Thoracic aorta (tissue), 2 donors: ENCODE measurements at places on chromosomes 2 and 18. TPM values are rescaled to one million over a fixed set of nuclear protein-coding genes. Genes with fewer than 3 reads are reported as not detected.

The OTOS gene
- not detected for total RNA-seq

The IL36RN gene
- not detected for total RNA-seq

The ARHGAP28 gene
- total RNA-seq, result 0.41 TPM

The VAMP8 gene
- 30.9 TPM for total RNA-seq

The NTSR2 gene
- total RNA-seq, result not detected

DNA sequence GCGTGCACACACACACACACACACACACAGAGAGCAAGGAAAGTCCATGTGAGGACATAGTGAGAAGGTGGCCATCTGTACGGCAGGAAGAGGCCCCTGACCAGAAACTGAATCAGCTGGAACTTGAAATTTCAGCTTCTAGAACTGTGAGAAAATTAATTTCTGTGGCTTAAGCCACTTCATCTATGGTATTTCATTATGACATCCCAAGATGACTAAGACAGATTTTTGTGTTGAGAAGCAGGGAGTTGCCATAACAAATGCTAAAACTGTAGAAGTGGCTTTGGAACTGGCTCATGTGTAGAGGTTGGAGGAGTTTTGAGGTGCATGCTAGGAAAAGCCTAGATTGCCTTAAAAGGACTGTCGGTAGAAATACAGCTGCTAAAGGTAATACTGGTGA, 63.4 kb upstream of the ZBTB7C start:
- DNase-seq, result no peak

The HOXD9 gene
- total RNA-seq, result 1.4 TPM

The UGT1A7 gene
- 0.35 TPM for total RNA-seq

- DNase-seq, result no peak
Measured at GRCh38 chr2:216908300-216908699, 48.4 kb upstream of the TNP1 start.

GRCh38 chr2:100262046-100262445, 60.3 kb downstream of the LONRF2 start:
- DNase-seq, result no peak

- no peak for DNase-seq
Measured at GRCh38 chr2:176521878-176522670, 252.8 kb downstream of the MTX2 start.

The SAP130 gene
- total RNA-seq, result 8.7 TPM

The EGR4 gene
- total RNA-seq, result not detected

GRCh38 chr2:68119504-68119903, 38.2 kb upstream of the PNO1 start:
- no peak for DNase-seq

The BCL11A gene
- 0.41 TPM for total RNA-seq

The CYRIA gene
- total RNA-seq, result 12.5 TPM

GRCh38 chr2:11478899-11479605, 13.1 kb upstream of the E2F6 start:
- no peak for DNase-seq

GRCh38 chr2:1664698-1665097, 79.6 kb downstream of the PXDN start:
- no peak for DNase-seq

DNA sequence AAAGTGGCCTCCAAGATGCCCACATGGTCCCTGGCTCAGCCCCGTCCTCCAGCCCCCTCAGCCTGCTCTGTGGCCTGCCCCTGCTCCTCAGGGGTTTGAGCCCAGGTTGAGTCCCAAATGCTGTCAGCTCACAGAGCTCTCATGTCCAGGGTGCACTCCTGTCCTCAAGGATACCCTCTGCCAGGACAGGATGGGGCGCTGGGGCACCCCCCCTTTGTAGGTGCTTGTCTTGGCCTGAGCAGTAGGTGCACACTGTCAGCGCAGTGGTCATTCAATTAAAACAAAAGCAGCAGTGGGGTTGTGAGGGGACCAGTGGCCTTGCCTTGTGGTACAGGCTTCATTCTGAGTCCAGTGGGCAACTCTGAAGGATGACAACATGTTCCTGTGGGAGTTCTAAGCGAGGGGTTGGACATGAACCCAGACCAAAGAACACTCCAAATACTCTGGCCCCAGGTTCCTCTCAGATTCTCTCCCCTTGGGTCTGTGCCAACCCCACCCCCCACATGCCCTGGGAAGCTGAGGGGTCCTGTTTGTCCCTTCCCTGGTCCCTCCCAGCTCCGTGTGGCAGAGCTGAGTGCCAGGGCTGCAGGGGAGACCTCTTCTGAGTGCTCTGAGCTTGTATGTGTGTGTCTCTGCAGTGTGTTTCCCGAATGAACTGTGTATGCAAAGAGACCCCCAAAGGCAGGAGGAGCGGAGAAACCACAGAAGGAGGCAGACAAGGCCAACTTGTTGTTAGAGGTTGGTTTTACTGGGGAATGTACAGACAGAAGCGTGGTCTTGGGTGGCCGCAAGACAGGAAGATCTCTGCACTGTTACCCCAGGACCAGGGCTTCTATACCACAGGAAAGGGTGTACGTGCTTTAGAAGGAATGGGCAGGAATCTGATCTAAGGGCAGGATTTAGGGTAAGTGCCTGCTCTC, 155.6 kb upstream of the HS6ST1 start:
- no peak for DNase-seq

- DNase-seq, result no peak
Measured at GRCh38 chr18:48985161-48985560, 34.4 kb upstream of the SMAD7 start.

The ANKRD53 gene
- total RNA-seq, result 0.49 TPM

The GALNT14 gene
- not detected for total RNA-seq

DNA sequence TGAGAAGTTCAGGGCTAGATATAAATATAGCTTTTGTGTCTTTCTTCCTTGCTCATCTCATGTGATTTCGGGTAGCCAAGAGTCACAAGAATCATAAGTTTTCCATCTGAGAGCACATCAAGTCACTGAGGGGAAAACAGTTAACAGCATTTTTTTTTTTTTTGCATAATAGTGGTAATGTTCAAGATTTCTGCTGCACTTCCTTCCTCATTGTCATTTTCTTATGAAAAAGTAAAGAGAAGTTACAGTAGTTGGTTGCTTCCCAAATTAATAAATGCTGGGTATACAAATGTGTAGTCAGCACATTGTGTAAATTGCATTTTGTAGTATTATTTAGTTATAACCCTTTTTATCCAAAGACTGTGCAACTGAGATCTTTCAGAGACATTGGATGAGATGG, 93.6 kb downstream of the ZEB2 start:
- DNase-seq, result no peak

The POTEE gene
- total RNA-seq, result not detected

DNA sequence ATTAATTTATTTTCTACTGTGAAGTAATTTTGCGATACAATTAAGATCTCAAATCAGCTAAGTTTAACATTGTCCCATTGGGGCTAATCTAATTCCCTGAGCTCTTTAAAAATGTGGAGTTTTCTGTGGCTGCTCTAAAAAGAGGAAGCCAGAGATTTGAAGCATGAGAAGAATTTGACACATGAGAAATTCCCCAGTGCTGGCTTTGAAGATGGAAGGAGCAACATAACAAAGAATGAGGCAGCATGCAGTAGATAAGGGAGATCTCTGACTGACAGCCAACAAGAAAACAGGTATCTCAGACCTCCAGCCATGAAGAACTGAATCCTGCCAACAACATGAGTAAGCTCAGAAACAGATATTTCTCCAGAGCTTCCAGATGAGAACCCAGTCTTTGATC, 308.4 kb downstream of the ZNF804A start:
- DNase-seq, result no peak

DNA sequence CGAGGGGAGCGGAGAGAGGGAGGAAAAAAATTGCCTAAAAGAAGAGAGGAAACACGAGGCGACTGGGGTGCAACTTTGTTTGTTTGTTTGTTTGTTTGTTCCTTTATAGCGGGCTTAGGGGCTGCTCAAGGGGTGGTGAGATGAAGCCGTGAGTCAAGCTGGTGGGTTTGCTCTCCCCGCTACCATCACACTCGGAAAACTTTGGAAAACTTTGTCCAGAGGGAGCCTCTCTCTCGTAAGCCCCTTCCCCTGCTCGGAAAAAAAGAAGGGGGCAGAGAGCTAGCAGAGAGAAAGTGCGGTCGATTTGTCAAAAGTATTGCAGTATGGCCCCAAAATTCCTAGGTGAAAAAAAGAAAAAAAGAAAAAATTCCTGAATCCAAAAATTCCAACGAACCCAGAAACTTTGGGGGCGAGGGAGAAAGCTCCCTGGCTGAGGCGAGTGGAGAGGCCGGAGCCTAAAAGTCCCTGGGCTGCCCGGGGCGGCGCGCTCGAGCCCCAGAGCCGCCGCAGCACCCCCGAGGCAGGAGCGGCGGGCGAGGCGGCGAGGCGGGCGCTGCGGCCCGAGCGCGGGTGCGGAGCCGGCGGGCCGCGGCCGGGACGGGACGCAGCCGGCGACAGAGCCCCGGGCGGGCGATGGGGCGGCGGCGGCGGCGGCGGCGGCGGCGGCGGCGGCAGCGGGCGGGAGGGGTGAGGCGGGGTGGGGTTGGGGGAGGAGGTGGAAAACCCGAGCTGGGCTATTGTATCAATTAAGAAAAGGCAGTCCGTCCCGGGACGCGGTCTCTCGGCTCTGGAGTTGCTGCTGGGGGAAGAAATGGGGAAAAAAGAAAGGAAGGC, 558 bp upstream of the CYP26B1 start:
- DNase-seq, result no peak

- peak; percentile 46 for DNase-seq
Measured at GRCh38 chr2:43219383-43220228, 6.8 kb downstream of the ZFP36L2 start.

The EVA1A gene
- 1.1 TPM for total RNA-seq

GRCh38 chr2:31598694-31599093, 18.0 kb upstream of the SRD5A2 start:
- no peak for DNase-seq

The ALPI gene
- total RNA-seq, result not detected

DNA sequence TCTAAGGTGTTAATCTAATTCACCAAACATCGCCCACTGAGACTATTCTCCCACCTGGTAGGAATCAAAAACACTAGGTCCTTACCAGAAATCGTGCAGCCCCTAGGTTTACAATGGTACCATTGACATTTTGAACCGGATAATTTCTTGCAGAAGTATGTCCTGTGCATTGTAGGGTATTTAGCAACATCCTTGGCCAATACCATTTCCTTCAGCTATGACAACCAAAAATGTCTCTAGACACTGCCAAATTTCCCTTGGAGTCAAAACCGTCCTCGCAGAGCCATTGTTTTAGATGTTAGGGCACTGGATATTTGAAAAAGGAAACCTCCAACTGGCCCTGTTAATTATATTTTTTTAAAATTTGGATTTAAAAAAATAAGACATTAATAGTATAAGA, 3.8 kb downstream of the VPS54 start:
- DNase-seq, result no peak

DNA sequence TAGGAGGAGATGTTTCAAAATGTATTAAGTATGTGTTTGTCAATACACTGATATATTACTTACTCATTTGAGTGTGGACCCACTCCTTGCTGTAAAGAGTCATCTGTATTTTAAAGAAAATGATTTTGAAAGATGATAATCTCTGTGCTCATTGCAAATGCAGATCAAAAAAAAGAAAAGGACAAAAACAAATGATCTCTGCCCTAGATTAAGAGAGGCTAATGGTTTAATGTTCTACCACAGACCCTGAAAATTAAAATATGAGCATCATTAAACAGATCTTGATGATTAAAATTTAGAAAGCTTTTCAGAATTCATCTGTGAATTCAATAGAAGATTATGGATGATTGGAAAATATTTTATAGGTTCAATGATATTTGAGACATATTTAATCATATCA, 136.5 kb downstream of the CNTNAP5 start:
- no peak for DNase-seq

DNA sequence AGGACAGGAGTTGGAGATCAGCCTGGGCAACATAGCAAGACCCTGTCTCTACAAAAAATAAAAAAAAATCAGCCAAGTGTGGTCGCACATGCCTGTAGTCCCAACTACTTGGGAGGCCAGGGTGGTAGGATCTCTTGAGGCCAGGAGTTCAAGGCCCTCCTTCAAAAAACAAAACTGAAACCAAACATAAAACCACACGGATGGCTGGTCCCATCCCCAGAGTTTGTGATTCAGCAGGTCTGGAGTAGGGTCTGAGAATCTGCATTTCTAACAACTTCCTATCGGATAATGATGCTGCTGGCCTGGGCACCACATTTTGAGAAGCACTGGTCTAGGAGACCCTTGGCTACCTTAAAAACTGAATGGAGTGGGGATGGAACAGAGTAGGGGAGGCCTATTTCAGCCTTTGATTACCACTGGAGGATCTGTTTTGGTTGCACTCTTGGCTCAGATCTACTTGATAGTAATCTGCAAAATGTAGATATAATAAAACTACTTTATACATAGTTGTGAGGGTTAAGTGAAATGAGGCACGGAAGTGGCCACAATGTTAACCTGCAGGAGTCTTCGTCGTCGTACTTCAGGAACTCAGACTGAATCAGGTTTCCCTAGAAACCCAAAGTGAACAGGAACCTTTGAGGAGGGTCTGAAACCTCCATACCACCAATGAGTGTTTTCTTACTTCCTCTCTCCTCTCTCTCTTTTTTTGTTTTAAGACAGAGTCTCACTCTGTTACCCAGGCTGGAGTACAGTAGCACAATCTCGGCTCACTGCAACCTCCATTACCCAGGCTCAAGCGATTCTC, 25.5 kb upstream of the NFE2L2 start:
- no peak for DNase-seq

DNA sequence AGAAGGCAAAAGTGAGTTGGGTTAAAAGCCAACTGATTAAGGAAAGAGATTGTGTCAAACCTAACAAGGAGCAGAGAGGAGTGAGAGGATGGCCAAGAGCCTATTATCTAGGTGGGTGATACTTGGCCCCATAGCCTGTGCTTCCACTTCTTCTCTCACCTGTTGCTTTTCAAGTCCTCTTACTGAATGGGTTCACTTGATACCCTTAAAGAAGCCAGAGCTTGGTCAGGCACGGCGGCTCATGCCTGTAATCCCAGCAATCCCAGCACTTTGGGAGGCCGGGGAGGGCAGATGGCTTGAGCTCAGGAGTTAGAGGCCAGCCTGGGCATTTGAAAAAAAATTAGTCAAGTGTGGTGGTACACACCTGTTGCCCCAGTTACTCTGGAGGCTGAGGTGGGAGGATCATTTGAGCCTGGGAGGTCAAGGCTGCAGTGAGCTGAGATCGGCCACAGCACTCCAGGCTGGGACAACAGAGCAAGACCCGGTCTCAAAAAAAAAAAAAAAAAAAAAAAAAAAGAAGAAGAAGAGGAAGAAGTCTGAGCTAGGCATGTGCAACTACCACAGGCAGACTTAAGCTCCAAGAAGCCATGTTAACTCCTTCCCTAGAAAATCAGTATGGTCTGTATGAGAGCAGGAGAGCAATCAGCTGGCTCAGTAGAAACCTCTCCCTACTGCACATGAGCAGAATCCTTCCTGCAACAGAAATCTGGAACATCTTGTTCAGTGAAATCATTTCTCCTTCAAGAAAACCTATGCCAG, 28.4 kb upstream of the ME2 start:
- DNase-seq, result no peak

The B3GNT7 gene
- 17.5 TPM for total RNA-seq

The TSHZ1 gene
- total RNA-seq, result 13.9 TPM
